ENCODE measurements at places on chromosomes 5 and 9.

DNA sequence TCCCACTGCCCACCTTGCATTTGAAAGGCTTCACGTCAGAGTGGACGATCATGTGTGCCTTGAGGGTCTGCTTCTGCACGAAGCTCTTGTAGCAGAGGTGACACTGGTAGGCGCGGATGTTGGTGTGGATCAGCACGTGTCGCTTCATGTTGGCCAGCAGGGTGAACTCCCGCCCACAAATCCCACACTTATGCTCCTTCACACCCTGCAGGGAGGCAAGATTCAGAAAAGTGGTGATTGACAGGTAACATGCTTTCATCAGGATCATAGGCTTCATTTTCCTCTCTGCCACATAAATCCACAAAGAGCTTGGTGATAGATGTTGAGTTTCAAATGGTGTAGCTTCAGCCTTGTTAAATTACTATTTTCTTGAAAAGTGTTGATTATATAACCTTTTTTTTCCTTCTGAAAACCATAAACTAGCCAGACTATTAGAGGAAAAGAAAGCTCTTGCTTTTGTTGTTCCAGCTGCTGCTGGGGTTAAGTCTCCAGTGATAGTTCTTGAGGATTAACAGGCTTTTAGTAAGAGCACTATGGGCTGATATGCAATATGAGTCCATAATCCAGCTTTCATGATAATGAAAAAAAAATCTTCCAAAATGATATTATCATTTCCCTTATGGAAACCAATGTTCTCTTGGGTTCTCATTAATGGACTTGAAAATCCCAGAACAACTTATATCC, 50.7 kb downstream of the ZNF366 start:
- DNase-seq = no peak

GRCh38 chr9:114180696-114181606, 25.6 kb downstream of the COL27A1 start:
- DNase-seq = no peak

GRCh38 chr5:1312206-1312605, 17.3 kb upstream of the TERT start:
- DNase-seq = peak; percentile 27

DNA sequence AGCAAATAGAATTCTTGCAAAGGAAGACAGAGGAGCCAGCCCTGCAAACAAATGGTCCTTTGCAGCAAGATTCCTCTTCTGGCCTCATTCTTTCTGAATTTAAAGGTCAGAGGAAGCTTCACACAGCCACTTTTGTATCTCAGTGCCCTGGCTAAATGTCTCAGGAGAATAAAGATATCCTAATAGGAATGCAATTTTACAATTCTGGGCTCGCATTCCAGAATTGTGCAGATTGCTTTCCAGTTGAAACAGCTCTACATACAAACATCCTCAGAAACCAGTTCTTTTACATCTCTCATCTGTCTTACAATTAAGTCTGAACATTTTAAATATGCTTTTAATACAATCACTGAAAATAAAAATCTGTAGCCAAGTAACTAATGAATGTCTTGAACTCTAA, 14.6 kb upstream of the ACOT12 start:
- DNase-seq = no peak

GRCh38 chr9:88976890-88977257, 14.4 kb upstream of the S1PR3 start:
- DNase-seq = no peak

DNA sequence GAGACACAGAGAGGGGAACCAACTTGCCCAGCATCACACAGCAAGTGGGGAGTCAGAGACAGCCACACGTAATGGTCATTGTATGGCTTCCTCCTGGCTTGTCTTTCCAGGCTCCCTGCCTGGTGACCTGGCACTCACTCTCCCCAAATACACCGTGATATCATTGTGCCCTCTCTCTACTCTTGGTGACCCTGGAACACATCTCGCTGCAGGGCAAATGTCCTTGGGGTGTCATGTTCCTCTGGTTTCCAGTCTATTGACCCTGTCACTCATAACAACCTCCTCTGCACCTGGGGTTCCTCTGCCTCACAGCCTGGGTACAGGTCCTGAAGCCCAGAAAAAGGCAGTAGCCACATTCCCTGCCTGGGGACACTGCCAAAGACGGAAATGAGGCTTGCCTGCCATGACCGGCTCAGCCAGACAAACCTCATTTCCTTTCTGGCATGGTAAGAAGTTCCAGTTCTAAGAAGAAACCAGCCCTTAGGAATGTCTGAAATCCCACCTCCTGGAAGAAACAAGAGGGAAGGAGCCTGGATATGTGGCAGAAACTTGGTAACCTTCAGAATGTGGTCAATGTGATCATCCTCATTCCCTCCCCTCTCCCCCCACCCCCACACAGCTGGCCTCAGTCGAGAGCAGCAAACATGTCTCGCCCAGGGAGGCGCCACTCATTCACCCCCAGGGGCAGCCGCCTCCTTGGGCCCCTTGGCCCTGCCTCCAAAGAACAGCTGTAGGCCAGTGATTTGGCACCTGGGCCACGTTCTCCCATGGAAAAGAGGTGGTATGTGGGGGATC, 30.6 kb upstream of the SMU1 start:
- peak; percentile 84 for DNase-seq

DNA sequence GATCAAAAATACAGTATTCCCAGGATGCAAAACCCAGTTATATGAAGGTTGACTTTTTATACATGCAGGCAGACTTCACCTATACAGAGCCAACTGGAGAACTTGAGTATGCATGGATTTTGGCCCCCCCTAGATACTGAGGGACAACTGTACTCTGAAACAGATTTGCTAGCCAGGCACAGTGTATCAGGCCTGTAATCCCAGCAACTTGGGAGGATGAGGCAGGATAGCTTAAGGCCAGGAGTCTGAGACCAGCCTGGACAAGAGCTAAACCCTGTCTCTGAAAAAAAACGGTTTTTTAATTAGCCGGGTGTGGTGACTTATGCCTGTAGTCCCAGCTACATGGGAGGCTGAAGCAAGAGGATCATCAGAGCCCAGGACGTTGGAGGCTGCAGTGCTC, 21.9 kb downstream of the PTBP3 start:
- no peak for DNase-seq

DNA sequence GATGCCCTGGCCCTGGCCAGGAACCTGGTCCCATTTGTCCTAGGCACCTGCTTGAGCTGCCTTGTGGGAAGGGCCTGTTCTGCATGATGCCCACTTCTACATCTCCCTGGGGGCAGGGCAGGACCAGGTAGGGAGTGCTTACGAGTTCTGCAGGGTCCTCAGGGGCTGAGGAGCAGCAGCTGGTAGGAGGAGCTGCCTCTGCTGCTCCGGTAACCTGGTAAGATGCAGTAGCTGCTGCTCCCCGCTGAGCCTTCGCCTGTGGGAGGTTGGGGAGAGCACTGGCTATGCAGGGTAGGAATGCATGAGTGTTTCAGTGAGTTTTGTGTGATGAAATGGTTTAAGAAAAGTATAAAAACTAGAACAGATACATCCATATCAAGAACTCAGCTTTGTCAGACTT, 13.6 kb downstream of the LRRC8A start:
- no peak for DNase-seq

DNA sequence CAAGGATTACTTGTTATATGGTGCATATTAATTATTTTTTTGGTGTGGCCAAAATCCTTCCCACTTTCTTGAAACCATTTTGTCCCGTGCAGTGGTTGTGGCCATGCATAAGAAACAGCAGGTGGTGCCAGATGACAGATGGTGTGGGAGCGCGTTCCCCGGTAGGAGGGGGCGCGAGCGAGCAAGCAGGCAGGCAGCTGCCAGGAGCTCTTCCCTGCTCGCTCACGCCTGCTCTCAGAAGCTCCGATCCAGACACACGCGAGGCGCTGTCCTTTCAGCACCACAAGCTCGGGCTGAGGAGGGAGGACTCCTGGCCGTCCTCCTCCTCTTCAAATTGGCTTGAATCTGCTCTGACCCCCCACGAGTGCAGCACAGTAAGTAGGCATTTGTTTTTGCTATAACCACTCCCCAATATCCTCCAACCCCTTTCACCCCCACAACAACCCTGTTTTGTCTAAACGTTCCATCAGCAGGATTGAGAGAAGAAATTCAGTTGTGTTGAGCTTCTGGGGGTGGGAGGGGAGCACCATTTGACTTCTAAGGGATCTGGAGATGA, at the start of gene NSG2:
TSS of gene NSG2 (plus strand) at position 237 of the 556 bp plus-strand sequence. CDS start 1,050 bp downstream, outside the sequence.
- DNase-seq = peak; percentile 69

- no peak for DNase-seq
Measured at GRCh38 chr5:148978370-148979082, 84.3 kb downstream of the SH3TC2 start.

GRCh38 chr9:131011274-131012022, 2.5 kb downstream of the LAMC3 start:
- no peak for DNase-seq

- no peak for DNase-seq
Measured at GRCh38 chr9:9117866-9118265, 1318.3 kb upstream of the DMAC1 start.

DNA sequence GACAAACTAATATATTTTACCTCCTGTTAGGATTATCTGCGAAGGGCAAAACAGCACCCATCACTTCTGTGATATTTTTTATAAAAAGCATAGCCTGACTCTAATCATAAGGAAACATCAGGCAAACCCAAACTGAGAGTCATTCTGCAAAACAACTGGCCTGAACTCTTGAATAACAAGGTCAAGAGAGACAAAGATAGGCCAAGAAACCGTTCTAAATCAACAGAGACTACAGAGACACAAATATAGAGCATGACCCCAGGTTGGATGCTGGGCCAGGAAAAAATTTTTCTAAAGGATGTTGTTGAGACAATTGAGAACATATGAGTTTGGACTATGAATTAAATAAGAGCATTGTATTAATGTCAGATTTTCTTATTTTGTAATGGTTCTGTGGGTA, 384.9 kb downstream of the NFIB start:
- DNase-seq = no peak

DNA sequence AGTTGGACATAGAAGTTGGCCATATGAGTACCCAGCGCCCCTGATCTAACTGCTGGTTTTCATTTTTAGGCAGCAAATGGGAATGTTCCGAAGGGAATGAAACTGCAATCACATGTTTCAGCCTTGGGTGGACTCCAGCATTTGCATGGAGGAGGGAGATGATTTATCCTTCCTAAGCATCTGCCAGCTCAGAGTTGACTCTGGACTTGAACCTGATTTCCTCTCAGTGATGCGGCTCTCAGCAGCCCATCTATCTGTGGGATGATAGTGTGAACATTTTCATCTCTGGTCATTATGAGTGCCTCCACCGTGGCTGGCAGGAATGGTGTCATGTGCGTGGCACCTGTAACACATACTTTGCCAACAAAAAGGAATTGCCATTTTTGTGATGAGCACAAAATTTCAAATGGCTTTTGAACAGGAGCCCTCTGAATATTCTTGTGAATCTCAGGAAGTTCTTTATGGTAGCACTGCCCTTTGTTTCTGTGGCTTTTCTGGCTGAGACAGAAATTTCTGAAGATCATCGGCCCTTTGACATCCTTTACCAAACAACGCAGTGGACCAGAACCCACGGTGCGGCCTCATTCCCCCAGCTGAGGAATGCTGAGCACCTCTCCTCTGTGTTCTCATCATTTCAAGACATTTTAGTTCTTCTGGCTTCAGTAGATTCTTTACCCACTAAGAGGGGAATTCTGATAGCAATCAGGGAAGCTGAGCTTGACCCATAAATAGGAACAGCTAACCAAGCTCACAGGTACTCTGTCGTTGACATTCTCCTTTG, 28.5 kb downstream of the FUBP3 start:
- no peak for DNase-seq

DNA sequence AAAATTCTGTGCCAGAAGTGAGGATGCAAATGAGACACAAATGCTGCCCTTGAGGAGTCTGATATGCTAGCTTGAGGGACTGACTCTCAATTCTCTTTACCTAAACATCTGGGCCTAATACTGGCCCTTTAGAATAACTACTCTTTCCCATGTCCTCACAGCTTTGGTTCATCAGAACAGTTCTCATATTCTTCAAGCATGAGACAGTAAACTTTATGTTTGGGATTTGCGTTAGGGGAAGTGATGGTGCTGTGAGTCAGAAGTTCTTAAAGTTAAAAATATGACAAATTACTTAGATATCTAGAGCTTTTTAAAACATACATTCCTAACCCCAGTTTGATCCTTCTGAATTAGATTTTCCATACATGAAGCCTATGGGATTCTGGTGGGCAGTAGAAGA, 665.0 kb upstream of the RGMB start:
- DNase-seq = no peak

DNA sequence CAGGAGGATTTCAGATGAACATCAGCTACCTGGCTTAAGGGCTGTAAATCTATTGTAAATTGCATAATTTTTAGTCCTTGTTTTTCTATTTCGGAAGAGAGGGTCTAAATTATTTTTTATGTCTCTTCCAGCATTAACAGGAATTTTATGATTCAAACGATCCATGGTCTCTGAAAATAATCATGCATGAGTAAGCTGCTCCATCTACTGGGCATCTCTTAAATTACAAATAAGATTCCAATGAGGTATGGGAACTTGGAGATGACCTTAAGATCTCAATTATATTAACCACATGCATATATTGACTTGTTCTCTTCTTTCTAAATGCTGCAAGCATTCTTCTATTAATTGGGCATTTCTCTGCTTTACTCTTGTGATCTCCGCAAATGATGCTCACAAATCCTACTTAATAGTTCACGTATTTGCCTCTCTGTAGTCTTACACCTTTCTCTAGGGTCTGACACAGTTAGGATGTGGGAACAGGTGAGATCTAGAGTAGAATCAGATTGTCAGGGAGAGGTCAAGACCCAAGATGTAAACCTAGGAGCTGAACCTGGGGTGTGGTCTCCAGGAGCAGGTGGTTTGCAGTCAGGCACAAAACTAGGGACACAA, 86.9 kb downstream of the NUDT12 start:
- DNase-seq = no peak

- DNase-seq = no peak
Measured at GRCh38 chr5:146026307-146027010, 78.9 kb downstream of the PLAC8L1 start.

GRCh38 chr5:179298181-179298993, 46.9 kb downstream of the ADAMTS2 start:
- DNase-seq = peak; percentile 34

GRCh38 chr5:154829589-154830218, 20.7 kb downstream of the FAXDC2 start:
- no peak for DNase-seq

DNA sequence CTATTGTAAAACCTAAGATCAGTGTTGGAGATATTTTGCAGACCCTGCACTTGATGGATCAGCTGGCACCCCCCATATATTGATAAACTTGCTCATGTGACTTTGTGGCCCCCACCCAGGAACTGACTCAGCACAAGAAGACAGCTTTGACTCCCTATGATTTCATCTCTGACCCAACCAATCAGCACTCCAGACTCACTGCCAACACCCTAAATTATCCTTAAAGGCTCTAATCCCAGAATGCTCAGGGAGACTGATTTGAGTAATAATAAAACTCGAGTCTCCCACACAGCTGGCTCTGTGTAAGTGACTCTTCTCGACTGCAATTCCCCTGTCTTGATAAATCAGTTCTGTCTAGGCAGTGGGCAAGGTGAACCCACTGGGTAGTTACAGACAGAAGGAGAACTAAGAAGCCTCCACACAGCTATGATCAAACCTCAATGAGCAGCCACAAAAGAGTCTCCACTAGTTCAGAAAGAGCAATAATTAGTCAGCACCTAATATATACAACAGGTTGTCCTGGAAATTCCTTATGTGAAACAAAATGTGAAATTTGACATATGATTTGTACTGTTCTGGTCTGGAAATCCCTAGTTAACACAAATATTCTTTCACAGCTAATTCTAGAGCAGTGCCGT, 52.2 kb downstream of the ACTL7B start:
- DNase-seq = no peak

All from aorta (tissue), 5 donors.